ENCODE measurements at places on chromosomes 3 and 15.

DNA sequence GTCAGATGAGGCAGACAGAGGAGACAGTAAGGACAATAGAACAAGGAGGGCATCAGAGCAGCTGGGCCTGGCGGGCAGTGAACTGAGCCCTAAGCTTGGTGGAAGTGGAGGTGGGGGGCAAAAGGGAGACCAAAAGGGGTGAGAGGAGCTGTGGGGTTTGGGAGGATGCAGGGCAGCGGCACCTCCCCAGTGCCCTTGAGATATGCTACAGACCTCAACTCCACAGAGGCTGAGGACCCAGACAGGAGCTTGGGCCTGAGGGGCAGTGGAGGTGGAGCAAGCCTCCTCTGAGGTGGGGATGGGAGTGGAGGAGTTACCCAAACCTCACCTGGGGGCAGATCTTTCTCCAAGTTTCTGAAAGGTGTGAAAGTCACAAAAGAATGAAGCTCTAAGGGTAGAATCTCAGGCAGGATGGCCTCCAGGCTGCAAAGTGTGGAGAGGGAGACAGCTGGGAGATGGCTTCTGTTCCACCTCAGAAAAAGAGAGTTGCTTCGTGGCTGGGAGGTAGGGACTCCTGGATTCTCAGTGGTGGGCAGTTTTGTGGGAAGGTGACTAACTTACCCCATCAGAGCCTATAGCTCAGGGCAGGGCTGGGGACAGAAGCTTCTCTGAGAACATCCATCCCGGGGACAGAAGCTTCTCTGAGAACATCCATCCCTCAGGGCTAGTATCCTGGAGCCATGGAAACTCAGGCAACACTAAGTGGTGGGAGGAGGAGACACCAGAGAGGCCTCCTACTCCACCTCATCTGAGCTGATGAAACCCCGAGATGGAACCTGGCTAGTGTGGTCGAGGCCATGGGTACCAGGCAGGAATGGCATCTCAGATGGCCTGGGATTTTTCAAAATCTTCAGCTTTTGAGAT is 2.3 kb upstream of the CLK3 start:
- DNase-seq: no peak

DNA sequence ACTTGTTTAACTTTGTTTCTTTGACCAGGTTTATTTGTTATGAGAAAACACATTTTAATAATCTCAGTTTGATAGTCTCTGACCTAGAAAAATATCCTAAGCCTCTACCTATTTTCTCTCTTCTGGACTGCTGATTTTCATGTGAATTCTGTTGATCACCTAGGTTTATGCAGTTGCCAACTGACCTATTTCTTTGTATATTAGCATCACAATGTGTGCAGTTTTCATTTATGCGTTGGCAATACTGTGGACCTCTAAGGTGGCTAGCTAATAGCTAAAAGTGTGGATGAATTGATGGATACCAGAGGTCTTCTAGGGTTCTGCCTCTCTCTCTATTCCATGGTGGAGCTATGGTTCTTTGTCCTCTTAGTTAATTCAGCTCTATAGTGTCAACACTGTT is 72.1 kb downstream of the LRRC49 start:
- DNase-seq: no peak

GRCh38 chr3:52216585-52217408 is 8.6 kb downstream of the TLR9 start:
- no peak for DNase-seq

GRCh38 chr3:181292984-181293383 is 303.4 kb upstream of the DNAJC19 start:
- no peak for DNase-seq

- no peak for DNase-seq
Observed at GRCh38 chr3:42067326-42067725, 23.8 kb upstream of the TRAK1 start.

DNA sequence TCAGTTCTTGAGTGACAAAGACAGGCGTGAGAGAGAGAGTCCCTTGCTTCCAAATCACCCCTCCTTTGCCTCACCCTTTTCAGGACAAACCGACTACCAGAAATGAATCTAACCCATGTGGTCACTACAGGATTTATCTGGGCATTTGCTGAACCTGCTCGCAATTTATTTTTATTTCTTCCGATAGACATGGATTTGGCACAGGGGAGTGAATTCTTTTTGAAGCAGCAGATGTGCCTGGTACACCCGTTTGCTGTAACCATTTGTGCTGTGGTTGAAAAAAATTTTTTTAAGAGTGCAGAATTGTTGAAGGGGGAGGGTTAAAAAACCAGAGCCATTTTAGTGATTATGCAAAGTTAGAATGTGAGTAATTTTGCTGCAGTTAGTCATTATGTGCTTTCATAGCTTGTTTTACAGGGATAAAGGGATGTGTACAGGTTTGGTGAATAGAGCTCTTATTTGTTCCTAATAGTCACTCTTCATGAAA is 442.0 kb downstream of the LPP start:
- no peak for DNase-seq

- no peak for DNase-seq
Observed at GRCh38 chr3:184426691-184427141, 46.9 kb downstream of the CHRD start.

Data from naive thymus-derived CD4-positive, alpha-beta T cell (primary cell).